Endothelial cell of umbilical vein (primary cell): ENCODE measurements at places on chromosomes 13 and 19. TPM values are rescaled to one million over a fixed set of nuclear protein-coding genes. Genes with fewer than 3 reads are reported as not detected.
A peak's percentile ranks its signal among the peaks of the same experiment; 100 is the strongest.

DNA sequence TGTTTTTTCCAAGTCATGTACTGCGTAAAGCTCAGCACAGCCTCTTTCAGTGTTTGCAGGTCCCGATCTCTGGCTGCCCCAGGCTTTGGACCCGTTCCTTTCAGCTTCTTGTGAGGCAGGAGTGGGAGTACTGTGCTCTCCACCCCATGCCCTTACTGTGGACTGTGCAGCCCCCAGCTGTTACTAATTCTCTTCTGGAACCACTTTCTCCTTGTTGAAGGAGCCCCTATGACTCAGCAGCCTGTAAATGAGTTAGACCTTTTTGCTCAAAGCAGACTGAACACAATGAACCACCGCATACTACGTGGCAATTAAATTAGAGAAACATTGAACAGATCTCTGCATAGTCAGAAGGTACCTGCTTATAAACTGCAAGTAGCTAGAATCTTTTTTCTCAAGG is 39.0 kb downstream of the SERTM1 start:
- no peak for DNase-seq

- DNase-seq: no peak
Measured at GRCh38 chr19:30094756-30095140, 152.7 kb downstream of the URI1 start.

GRCh38 chr13:97434397-97435201 is 630 bp downstream of the RAP2A start:
- peak; percentile 59 for DNase-seq

ADGRE1 gene
- total RNA-seq: not detected in 2 replicates

GRCh38 chr13:110137680-110138009 is 169.3 kb downstream of the COL4A1 start:
- DNase-seq: no peak

TDRD12 gene
- total RNA-seq: 0.09 TPM in 1 of 2 replicates, not detected in the other

DNA sequence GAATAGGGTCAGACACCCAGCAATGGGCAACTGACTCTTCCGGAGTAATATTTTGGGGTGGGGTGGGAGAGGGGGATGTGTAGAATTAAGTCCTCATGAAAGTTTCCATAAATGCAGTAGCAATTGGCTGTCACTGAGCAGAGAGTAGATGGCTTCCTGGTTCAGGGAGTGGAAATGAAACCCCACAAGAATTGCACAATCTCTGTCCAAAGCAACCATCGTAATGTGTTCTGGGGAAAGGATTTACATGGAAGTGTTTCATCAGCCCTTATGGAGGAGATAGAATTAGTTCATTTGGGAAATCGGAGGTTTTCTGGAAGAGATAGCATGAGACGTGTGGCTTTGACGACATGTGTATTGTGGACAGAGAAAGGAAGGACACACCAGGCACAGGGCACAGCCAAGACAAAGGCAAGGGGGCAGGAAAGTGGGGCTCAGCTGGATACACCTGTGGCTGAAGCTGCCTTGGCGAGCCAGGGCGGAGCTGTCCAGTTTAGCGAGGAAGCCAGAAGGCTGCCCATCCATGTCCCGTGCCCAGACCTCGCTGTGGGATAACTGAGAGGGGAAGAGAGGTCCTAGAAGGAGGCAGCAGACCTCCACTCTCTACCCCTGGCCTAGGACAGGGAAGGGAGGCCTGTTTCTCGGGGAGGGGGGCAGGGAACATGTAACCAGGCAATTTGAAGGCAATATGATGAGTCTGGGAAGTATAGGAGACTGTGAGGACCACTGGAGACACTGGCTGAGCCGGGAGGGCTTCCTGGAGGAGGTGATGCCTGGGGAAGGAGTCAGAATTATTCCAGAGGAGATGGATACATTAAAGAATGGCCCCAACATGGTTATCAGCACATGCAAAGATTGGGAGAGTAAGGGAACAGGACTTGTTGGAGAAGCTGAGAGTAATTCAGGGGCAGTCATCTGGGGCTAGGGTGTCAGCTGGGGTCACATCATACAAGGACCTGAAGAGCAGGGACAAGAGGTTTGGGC is 2.6 kb upstream of the CLEC4G start:
- no peak for DNase-seq

DNA sequence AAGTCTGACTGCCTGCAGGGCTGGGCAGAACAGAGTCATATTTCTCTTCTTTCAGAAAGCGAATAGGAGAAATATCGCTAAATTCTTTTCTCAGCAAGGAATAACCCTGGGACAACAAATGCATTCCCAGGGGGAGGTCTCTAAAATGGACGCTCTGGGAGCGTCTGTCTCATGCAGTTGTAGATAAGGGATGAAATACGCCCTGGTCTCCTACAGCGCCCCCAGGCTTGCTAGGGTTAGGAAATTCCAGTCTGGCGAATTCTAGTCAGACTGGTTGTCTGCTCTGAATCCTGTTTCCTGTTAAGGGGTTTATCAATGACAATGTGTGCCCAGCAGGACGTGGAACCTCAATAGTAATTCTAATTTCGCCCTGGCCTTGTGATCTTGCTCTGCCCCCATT is 1214.1 kb downstream of the DIAPH3 start:
- DNase-seq: no peak

- no peak for DNase-seq
Measured at GRCh38 chr13:79937771-79938216, 403.1 kb downstream of the SPRY2 start.

DNA sequence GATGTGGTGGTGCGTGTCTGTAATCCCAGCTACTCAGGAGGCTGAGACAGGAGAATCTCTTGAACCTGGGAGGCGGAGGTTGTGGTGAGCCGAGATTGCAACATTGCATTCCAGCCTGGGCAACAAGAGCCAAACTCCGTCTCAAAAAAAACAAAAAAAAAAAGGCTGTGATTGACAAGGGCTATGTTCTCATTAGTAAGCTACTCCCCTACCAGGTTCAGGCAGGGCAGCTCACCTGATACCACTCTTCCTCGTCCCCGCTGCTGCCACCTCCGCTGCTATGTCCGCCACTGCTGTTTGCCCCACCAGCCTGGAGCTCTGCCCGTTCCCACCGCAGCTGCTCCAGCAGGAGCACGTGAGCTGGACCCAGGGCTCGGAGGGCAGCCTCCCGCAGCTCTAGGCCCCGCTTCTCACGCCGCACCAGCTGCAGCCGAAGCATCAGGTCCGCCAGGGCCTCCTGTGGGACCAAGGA is 9.4 kb downstream of the USHBP1 start:
- DNase-seq: no peak

ZNF91 gene
- 12.4 and 17.0 TPM in 2 replicates for total RNA-seq

DNAAF3 gene
- 0.62 TPM in 1 of 2 replicates, not detected in the other for total RNA-seq

DNA sequence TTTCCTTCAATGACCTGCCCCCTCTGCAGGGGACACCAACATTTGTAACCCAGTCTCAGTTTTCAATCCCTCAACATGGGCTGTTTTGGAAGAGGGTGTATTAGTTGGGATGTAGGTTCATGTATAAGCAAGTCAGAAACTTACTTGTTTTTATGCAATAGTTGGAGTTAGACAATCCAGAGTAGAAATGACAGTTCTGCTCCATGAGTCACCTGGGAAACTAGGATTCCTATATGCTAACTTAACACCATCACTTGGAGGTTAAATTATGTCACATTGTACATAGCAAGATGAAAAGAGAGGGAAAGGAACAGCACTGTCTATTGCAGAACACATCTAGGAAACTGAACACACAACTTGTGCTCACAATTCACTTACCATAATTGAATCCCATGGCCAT is 436.4 kb downstream of the RFC3 start:
- no peak for DNase-seq

- no peak for DNase-seq
Measured at GRCh38 chr13:20363603-20364002, 131.5 kb upstream of the GJB6 start.

DNA sequence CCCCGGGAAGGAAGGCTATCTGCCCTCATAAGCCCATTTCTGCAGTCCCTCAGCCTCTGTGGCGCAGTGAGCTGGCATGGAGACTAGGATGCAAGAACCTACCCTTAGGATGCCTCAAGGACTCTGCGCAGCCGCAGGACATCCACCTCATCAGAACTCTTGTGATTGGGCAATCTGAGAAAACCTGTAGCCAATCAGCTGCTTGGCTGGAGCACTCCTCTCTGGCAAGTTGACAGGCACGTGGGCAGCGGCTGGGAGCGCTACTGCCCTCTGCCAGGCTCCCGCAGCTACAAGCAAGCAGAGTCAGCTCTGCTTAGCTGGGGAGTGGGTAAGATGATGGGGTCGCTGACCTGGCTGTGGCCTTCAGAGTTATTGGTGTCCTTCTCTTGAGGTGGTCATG is 1.5 kb upstream of the ECSIT start:
- peak; percentile 84 for DNase-seq

NFKBIB gene
- total RNA-seq: 24.3 and 25.0 TPM in 2 replicates

DNA sequence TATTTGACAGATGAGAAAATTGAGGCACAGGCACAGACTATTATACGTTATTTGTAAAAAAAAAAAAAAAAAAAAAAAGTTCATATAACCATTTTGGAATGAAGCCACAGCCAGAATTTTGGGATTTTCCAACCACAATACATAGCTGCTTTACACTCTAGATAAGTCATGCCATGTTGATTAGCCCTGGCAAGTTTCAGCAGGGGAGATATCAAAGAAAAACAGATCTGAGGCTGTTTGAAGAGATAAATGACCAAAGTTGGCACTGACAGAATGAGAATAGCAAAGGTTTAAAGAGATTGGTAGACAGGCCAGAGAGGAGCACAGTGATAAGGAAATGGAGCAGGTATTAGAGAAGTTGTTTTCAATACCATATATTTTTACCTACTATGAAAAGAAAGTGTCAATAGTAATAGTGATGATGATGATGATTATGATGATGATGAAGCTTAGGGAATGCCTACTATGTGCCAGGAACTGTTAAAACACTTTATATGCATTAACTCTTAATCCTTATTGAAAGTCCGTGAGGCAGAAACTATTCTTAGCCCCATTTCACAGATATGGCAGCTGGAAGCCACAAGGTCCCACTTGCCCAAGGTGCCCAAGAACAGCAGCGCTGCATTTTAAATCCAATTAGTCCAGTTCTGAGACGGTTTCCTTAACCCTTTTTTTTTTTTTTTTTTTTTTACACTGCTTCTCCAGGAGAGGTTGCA is 105.5 kb downstream of the MBNL2 start:
- peak; percentile 60 for DNase-seq

ELSPBP1 gene
- total RNA-seq: not detected in 2 replicates

DNA sequence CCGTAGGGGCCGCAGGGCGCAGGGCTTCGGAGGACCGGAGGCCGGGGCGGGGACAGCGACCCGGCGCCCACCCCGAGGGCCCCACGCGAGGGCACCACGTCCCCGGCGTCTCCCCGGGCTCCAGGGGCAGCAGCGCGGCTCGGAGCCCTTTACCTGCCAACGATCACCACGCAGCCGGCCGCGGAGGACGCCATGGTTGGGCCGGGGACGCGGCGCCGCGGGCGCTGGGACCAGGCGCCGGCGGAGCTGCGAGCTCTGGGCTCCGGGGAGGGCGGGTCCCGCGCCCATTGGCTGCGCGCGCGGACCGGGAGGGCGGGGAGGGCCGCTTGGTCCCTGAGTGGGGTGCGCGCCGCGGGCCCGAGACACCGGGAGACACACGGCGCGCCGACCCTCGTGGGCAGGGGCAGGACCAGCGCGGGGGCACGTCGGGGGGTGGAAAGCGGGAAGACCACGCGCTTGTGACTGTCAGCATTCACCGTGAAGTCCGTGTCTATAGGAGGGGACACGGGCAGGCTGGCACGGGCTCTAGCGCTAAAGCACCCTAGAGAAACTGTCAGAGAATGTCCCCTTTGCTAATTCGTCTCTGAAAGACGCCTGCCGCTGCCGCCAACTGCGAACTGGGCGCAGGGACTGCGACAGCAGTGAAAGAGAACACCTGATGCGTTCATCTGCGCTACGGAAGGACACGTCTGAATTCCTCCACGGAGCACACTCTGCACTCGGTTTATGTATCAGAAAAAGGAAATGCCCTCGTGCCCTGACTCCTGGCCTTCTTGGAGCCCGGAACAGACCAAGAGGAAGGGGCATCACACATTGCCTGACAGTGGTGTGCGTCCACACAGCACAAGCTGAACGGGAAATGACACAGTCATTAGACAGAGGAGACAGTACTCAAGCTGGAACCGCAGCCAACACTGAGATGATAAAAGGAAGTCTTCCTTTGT is at the start of gene CRYL1:
TSS of gene CRYL1 (minus strand) at position 257 of the 944 bp plus-strand sequence. CDS start at position 194, 63 bp downstream.
- peak; percentile 73 for DNase-seq

PRRG2 gene
- total RNA-seq: 1.5 and 2.6 TPM in 2 replicates

DNA sequence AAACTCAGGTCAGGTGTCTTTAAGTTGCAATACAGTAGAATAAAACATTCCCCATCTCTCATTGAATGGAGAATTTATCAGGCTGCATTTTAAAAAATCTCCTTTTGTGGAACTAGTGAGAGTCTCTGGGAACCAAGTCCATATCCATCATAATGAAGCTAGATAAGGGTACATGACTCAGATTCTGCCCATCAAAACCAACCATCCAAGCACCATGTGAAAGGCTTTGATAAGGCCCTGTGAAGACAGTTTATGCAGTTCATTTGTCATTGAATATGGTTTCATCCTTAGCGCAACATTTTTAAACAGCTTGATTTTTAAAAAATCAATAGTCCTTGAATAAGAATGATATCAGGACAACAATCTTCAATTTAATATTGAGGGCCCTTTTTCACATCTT is 56.3 kb upstream of the DIAPH3 start:
- no peak for DNase-seq

DNA sequence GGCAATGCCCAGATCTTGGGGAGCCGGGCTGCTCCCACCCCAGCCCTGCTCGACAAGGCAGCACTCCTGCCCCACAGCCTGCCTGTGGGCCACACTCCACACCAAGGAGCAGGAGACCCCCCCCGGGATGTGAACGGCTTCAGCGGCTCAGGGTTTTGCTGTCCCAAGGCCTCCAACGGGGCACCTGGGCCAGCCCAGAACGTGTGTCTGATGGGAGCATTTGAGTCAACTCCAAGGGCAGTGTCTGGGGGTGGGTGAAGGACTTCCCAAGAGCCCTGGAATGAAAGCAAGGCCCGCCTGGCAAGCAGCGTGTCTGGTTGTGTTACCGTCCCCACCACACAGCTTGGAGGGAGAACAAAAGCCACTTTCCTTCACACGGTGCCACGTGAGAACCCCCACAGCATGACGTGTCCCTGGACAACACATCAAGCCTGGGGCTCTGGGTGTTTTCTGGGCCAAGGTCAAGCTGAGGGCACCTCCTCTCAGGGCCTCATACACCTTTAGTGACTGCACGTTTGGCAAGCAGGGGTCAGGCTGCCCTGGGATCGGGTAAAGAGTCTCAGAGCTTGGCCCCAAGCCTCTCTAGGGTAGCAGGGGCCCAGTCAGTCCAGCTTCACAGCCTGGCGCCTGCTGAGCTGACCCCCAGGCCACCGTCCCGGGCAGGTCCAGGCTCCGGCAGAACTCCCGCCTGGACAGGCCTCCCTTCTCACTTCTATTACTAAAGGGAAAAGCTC is 6.0 kb downstream of the C13orf46 start:
- DNase-seq: no peak

PLPPR3 gene
- 0.76 and 1.2 TPM in 2 replicates for total RNA-seq

DNA sequence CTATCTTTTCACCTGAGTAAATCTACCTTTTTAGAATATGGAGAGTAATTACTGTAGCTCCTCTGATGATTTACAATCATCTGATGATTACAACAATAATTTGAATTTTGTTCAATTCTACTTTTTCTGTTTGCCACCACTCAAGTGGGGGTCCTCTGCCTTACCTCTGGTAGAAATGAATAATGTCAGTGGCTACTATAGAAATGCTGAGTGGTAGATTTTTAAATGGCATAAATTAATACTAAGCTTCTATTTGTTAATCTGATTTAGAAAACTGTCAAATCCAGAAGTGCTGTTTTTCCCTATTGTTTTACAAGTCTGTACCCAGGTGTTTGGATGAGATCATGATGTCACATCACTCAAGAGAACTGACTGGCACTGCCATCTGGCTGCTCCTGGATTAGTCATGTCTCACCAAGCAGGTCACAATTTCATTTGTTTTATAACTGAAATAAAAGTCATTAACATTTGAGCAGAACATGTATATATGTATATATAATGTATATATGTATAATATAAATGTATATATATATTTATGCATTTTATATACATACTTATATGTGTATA is 494.8 kb downstream of the TBC1D4 start:
- no peak for DNase-seq
